ENCODE measurements at places on chromosomes 6 and 20.

- DNase-seq = no peak
Observed at GRCh38 chr20:41177636-41178035, 40.3 kb downstream of the PLCG1 start.

DNA sequence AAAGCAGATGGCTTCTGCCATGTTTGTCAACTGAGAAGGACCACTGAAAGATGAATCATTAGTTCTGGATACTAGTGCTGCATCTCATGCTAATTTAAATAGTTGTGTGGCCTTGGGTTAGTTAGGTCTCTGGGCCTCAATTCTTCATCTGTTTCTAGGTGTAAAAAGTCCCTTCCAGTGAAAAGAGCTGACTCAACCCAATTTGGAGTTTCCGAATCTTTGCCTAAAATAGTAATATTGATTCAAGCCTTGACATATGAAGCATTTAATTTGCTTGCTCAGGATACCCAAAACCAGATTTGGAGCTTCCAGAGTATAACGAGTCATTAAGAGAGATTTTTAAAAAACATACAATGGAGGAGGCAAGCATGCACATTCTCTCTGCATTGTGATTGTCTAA is 163.9 kb downstream of the LMBRD1 start:
- no peak for DNase-seq

- no peak for DNase-seq
Observed at GRCh38 chr6:119255492-119255891, 94.1 kb downstream of the MAN1A1 start.

DNA sequence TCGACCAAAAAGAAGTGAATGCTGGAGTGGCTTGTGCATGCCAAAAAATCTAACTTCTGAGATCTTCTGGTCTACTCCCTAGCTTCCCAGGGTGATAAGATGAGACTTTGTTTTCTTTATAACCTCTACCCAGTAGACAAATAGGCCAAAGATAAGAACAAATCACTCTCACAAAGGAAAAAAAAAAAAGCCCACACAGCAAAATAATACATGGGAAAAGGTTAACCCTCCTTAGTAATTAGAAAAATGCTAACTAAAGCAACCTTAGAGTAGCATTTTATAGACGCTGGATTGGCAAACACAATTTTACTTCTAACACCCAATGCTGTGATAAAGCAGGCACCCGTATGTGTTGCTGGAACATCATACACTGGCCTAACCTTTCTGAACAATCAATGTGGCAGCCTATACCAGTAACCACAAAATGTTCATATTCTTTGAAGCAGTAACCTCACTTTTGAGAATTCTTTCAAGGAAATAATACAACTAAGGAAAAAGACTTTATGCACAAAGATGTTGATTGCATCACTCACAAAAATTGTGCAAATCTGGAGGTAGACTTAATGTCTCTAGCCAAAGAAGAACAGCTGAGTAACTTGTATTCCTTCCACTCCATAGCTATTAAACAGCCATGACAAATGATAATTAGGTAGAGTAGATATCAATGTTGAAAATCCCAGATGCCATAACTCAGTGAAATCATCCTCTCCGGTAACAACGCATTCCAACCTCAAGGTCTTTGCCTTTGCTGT is 116.3 kb upstream of the QKI start:
- no peak for DNase-seq

GRCh38 chr6:29655658-29656057 is 1.2 kb upstream of the MOG start:
- DNase-seq = no peak

DNA sequence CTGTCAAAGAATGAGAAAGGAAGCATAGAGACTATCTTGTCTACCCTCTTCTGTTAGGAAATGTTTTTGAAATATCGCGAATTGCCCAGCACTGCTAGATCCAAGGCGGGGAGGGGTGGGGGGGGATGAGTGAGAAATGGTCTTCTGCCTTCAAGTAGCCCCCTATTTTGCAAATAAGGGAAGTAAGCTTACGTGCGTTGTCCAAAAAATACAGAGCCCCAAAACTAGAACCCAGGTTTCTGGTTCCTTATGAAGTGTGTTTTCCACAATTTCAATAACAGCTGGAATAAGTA is 923 bp upstream of the ILRUN start:
- DNase-seq = no peak

DNA sequence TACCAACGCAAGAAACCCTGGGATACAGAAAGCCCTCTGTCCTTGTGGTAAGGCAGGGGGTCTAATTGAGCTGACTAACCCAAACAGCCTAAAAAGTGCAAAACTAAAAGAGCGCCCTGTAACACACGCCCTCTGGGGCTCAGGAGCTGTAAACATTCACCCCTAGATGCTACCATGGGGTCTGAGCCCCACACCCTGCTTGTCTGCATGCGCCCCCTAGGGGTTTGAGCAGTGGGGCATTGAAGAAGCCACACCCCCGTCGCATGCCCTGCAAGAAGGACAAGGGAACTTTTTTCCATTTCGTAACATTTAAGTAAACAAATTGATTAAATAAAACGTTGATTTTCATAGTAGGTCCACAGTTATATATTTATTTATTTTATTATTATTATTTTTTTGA is 616.9 kb upstream of the MAN1A1 start:
- DNase-seq = no peak

GRCh38 chr6:156474507-156475120 is 302.6 kb upstream of the ARID1B start:
- DNase-seq = no peak

- DNase-seq = no peak
Observed at GRCh38 chr6:156916130-156916801, 139.1 kb downstream of the ARID1B start.
